Calu3 (cell line): ENCODE measurements at places on chromosomes 7 and 10. TPM values are rescaled to one million over a fixed set of nuclear protein-coding genes. Genes with fewer than 3 reads are reported as not detected.

FXYD4 gene
- not detected in 2 replicates for total RNA-seq

AMZ1 gene
- 0.12 and 0.44 TPM in 2 replicates for total RNA-seq

PCLO gene
- total RNA-seq, result 7.2 and 9.1 TPM in 2 replicates

MRLN gene
- total RNA-seq, result not detected in 2 replicates

RET gene
- 0.07 TPM in 1 of 2 replicates, not detected in the other for total RNA-seq

ACTL6B gene
- total RNA-seq, result not detected in 2 replicates

ECHS1 gene
- total RNA-seq, result 53.5 and 58.1 TPM in 2 replicates

GIMAP4 gene
- total RNA-seq, result not detected in 2 replicates

SKAP2 gene
- total RNA-seq, result 68.1 and 83.1 TPM in 2 replicates

GTF2IRD2 gene
- total RNA-seq, result 5.8 and 9.0 TPM in 2 replicates

MOGAT3 gene
- total RNA-seq, result not detected in 2 replicates

DYNC1I1 gene
- 0.73 and 1.4 TPM in 2 replicates for total RNA-seq

DNA sequence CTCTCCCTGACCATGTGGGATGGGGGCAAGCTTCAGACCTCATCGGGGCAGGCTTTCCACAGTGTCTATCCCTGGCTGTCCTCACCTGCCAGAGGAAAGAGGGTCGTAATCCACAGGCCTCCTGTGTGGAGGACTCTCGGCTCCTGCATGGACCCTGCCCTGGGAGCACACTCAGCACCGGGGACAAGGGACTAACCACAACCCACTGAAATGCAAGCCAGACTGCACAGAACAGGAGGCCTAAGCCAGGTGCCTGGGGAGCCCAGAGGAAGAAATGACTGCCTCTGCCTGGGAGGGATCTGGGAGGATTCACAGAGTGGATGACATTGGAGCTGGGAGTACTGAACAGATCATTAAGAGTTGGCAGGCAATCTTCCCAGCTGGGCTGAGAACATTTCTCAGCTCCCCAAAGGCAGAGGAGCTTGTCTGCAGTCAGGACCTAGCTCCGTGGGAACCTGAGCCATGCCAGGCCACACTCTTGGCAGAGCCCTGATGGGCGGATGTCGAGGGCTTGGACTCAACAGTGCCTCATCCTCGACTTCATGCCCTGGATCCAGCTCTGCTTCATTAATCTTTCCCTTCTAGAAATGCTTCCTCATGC lies 213.4 kb downstream of the USP6NL start:
- DNase-seq, result no peak

DNA sequence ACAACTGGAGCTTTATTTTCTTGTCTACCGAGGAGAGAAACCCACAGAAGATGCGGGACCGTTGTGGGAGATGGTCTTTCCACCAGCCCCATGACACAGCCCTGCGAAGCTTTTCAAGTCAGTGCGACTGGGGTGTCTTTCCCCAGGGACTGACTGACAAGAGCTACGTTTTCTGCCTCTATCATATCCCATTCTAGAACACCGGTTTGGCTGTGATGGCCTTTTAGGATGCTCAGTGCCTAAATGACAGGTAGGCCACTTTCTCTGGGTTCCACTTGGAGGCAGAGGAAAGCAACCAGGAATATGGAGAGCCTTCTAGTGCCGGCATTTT lies 16.9 kb downstream of the SLC13A4 start:
- DNase-seq, result no peak

- no peak for DNase-seq
Observed at GRCh38 chr7:45978731-45979211, 57.7 kb upstream of the IGFBP3 start.

- no peak for DNase-seq
Observed at GRCh38 chr10:96211764-96212163, 59.6 kb downstream of the BLNK start.

GRCh38 chr7:50262916-50263690 lies 41.4 kb upstream of the IKZF1 start:
- no peak for DNase-seq

DNA sequence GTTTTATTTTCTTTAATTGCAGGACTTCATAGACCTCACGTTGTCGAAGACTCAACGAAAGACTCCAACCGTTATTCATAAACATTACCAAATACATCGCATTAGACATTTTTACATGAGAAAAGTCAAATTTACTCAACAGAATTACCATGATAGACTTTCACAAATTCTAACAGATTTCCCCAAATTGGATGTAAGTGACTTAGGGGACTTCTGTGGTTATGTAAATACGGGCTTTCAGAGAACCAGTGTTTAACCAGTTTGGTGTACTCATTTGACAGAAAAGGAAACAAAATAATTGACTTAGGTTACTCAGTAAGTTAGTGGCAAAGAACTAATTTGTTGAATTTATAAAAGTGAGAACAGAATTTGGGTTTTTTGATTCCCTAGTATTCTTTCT lies 4.2 kb downstream of the GTPBP4 start:
- DNase-seq, result no peak

DNA sequence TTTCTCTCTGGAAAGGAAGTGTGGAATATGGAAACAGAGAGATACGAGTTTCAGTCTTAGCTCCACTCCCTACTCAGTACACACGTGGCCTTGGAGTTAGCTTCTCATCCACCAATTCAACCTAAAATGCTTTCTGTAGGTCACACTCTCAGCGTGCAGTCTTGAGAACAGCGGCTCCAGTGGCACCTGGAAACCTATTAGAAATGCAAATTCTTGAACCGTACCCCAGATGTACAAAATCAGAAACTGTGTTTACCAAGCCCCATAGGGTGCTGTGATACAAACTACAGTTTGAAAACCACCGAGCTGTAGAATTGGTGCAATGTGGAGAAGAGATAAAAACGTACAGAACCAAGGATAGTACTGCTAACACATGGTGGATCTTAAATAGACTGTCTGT lies 91.1 kb upstream of the SP4 start:
- DNase-seq, result no peak

- DNase-seq, result no peak
Observed at GRCh38 chr10:87991946-87992345, 128.5 kb downstream of the PTEN start.

DNA sequence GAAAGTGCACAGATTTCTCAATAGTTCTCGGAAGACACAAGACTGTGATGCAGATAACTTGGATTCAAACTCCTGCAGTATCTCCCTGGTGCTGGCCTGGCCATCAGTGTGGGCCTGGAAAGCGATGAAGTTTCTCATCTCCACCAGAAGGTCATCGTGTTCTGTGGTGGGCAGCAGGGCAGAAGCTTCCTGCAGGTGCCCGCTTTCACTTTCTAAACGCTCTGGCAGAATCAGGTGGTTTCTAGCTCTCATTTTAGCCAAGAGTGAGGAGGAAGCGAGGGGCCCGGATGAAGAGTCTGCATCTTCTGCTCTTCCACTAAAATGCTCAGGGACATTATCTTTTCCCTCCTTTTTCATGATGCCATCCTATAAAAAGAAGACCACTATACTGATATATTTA lies 63.0 kb upstream of the DRGX start:
- no peak for DNase-seq

DNA sequence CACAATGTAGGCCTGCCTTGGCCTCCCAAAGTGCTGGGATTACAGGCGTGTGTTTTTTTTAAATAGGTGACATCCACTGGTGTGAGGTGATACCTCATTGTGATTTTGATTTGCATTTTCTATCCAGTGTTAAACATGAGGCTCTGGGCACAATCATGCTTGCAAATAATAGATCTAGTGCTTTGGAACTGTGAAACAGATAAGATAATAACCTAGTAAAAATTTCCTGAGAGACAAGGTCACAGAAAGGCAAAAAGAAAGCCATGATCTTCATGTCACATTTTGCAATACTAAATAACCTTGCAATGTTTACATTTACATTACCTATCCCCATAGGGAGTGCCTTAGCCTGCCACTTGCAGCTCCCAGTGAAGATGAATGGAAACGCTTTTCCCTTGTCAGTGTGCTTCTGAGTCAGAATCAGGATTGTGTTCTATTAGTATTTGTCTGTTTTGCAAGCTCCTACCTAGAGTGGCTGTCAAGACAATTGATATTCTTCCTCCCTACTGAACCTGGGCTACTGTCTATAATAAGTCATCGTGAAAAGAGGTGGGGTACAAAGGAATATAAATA lies 256.5 kb downstream of the PHTF2 start:
- no peak for DNase-seq

- DNase-seq, result no peak
Observed at GRCh38 chr10:129079705-129080104, 387.3 kb upstream of the MGMT start.

DNA sequence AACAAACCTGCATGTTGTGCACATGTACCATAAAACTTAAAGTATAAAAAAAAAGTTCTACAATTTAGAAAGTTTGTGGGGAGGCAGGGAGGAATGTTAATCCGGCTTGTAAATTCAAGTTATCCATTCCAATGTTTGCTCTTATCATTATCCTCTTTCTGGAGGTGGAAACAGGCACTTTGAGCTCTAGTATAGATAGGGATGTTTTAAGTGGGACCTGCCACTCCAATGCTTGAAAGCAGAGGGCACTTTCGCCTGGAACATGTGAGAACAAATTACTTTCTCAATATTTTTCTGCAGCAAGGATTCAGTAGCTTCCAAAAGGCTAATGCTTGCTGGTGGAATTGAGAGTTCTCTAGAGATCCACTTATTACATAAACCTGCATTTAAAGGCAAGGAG lies 45.6 kb downstream of the FEZF1 start:
- DNase-seq, result no peak

GRCh38 chr7:46932676-46933424 lies 649.1 kb downstream of the TNS3 start:
- DNase-seq, result peak; percentile 41

GRCh38 chr10:1776127-1776662 lies 38.9 kb upstream of the ADARB2 start:
- no peak for DNase-seq

DNA sequence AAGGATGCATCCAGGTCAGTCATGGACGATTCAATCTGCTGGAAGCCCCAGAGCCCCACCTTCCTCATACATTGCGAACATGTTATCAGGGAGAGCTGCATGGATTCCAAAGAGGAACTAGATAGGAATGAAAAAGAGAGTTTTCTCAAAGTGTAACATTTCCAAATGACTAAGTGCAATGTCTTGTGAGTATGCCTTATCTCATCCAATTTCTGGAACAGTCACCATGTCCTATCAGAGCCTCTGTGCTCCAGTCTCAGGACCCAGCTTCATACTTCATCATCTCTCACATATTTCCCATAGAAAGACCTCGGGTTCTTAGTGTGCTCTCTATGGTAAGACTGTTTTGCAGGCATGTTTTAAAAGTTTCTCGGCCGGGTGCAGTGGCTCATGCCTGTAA lies 26.8 kb downstream of the ZC3HC1 start:
- DNase-seq, result no peak

DNA sequence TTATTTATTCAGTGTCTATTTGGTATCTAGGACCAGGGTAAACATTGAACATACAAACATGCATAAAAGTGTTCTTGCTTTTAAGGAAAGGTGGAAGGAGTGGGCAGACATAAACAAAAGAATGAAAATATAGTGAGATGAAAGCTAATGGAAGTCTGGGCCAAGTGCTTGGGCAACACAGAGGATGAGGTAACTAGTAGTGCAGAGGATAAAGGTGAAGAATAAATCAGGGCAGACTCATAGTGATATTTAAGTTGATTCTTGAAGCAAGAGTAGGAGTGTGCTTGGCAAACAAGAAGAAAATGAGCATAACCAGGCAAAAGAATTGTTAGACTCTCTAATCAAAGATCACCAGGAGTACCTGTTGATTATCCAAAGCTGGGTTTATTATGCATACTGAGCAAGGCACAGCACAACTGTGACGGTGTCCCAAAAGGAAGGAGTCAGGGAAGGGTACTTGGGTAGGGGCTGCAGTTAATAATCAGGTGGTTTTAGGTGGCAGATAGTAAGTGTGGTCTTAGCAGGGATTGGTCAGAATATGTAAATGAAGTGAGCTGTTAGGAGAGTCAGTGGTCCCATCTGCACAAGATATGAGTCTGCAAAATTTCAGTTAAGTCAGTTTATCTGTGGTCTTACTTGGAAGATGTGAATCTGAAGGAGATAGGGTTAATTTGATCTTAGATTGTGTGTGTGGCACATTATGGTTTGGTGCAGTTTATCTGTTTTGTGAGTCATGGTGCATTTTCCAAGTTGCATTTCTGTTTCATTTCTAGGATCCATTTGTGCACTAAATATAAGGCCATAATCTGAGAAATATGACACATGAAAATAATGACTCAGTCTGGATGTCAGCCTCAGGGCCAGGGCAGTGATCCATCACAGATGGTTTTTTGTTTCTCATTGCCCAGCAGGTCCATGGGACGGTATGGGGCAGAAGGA lies 30.6 kb upstream of the TAX1BP1 start:
- DNase-seq, result no peak

DNA sequence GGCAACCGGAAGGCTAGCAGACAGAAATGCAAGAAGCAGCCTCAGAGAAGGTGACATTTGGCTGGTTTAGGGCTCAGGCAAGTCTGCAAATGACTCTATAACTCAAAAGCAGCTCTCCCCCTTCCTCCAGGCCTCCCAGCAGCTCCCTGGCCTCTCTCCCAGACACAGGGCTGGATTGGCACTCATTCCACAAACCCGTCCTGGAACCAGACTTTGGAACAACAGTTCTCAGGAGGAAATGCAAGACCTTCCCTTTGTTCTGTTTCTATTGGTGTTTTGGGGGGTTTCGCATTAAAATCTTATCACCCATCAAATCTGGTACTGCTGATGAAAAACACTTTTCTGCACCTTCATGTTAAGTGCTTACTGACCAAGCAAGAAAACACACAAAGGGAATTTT lies 40.3 kb upstream of the EFCAB10 start:
- DNase-seq, result no peak

- no peak for DNase-seq
Observed at GRCh38 chr10:131427281-131427680, 115.8 kb upstream of the TCERG1L start.

GRCh38 chr7:29606287-29606721 lies 42.7 kb downstream of the PRR15 start:
- peak; percentile 63 for DNase-seq

DNA sequence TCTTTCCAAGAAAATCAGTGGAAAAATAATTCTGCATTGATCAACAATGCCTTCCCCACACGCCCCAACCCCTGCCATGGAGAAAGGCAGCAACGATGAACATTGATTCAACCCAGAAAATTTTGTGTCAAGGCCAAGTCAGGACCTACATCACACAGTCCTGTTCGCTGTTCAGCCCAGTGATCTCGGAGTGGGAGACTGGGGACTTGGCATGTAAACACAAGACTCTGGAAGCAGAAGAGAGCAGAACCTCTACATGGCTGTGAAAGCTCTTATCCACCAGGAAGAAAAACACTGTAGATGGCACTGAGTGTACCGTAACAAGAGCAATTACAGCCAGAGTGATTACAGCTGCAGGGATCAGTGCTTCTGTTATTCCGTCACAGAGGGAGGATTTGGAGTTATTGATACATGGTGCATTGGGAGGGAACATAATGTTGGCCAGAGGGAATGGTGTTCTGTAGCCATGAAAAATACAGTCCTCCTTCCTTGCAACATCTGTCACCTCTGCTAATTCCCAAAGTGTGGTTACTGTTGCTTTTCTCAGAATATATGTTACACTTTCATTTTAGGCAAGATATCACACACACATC lies 136.6 kb downstream of the IQUB start:
- DNase-seq, result no peak

GRCh38 chr10:24869354-24870015 lies 82.9 kb downstream of the PRTFDC1 start:
- DNase-seq, result no peak

- DNase-seq, result no peak
Observed at GRCh38 chr10:43278216-43278615, 11.4 kb upstream of the RASGEF1A start.
